Globus pallidus (tissue), 1 donor: ENCODE measurements at places on chromosomes 6 and 20.

DNA sequence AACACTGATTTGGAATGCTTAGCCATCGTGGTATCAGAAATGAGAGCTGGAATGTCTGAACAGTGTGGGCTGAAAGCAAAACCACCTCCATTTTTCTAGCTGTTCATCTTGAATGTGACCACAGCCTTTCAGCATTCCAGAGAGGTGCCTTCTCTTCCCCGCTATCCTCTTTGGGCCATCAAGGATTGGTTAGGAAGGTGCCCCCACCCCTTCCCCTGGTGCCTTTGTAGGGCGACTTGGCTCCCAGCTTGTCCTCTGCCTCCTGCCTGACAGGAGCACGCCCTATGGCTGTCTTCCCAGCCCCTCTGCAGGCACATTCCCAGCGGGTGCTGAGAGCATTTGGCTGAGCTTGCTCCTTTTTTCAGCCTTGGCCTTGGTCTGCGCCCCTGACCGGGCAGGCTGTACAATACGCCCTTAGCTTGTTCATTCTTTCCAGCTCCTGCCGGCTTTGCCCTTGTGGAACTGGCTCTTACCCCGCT, 97.5 kb downstream of the ARMC2 start:
- peak; percentile 74 for DNase-seq

- DNase-seq: no peak
Measured at GRCh38 chr6:22383016-22383415, 86.2 kb upstream of the PRL start.

DNA sequence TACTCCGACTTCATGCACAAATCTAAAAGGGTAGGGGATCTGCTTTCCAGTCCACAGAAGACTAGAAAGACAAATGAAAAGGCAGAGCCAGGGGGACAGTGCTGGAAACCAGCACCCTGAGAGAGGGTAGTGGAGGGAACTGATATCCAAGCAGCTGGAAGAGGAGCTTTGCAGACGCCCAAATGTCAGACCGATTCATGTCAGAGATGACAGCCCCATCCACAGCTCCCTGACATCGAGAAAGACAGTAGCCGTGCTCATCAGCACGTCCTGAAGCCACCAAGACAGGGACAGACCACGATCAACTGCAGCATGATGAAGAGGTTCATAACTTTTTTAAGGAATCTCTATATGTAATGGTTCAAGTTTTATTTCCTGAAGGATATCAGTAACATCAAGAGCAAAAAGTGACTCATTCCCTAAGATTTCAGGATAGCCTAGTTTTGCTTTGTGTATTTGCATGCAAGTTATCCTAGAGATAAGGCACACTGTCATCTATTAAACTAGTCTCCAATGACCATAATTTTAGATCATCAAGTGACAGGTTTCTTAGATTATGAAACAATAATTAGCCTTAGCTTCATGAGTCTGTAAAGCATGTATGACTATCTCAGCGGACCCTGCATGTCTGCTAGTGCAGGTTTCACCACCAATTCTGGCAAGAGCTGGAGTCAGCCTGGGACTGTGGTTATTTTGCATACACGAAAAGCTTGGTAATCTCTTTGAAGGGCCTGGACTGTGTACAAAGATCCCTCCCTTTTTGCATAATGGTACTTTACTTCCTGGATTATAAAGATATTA, 43.0 kb downstream of the PRDM1 start:
- DNase-seq: no peak

DNA sequence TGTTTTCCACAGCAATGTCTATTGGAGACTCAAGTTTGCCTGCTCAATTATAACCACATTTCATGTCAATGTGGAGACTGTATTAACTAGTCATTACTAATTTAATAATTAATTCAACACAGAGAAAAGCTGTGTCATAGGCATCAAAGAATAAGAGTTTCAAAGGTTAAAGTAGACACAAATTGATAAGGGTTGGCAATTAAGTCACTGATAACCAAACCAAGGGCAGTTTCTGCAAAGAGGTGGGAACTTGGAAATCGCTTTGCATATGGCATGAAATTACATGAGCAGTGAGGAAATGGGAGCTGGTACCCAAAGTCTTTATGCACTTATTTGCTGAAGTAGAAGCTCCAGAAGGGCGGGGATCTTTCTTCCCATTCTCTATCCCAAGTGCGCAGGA, 34.2 kb downstream of the GCLC start:
- no peak for DNase-seq

GRCh38 chr6:140559458-140559857, 1185.0 kb upstream of the CITED2 start:
- DNase-seq: no peak

- DNase-seq: no peak
Measured at GRCh38 chr6:7236306-7237209, 76.4 kb downstream of the SSR1 start.

DNA sequence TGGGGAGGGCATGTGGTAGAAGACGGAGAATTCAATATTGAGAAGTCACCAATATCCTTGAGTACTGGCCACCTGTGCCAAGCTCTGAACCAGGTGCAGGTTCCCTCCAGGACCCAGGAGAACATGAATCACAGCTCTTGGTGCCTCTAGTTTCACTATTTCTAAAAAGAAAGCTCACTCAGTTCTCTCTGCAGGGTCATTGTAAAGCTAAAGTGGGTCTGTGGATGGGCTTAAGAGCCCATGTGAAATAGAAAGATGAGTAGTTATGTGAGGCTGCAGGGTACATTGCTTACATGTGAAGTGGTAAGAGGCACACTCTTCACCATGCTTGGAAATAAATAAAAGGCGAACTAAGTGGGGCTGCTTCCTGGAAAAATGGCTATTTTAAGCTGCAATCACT, 43.6 kb downstream of the ZNF831 start:
- DNase-seq: no peak

DNA sequence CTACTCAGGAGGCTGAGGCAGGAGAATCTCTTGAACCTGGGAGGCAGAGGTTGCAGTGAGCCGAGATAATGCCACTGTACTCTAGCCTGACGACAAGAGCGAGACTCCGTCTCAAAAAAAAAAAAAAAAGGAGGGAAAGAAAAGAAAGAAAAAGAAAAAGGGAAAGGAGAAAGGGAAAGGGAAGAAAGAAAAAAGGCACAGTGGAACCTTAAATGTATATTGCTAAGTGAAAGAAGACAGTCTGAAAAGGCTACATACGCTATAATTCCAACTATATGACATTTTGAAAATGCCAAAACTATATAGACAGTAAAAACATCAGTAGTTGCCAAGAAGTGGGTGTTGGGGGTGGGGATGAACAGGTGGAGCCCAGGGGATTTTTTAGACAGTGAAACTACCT, 16.2 kb downstream of the PPIL4 start:
- no peak for DNase-seq

DNA sequence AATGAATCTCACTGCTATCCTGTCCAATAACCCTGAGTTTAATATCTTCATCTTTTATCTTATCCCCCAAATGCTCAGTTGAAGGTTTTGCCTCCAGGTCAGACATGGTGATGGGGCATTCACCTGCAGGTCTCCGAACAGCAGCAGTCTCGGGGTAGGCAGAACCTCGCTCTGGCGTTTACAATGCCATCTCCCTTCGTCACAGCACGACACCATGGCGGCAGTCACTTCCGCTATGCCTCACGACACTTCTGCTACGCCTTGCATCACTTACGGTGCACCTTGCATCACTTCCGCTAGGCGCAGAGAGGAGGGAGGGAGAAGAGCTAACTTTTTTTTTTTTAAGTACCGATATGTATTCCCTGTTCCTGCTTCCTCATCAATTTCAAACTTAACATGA, 194.9 kb downstream of the BCAS1 start:
- DNase-seq: no peak

GRCh38 chr20:5508044-5508443, 191.3 kb upstream of the PROKR2 start:
- DNase-seq: no peak
